ENCODE measurements at places on chromosomes 12 and 14. TPM values are rescaled to one million over a fixed set of nuclear protein-coding genes. Genes with fewer than 3 reads are reported as not detected.
A peak's percentile ranks its signal among the peaks of the same experiment; 100 is the strongest.

DNA sequence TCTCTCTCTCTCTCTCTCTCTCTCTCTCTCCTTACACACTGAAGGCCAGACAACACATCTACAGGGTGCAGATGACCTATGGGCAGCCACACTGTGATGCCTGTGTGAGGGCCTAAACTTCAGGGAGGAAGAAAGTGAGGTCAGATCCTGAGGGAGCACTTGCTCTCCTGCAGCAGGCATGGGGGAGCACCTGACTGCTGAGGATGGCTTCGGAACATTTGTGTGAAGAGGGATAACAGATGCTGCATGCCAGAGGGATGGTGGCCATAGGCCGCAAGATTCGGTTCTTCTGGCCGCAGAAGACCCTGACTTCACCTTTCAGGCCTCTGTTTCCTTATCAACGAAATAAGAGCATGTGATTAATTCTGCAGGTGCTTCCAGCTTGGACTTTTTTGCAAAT is 11.7 kb upstream of the SERPINA11 start:
- DNase-seq: no peak

DNA sequence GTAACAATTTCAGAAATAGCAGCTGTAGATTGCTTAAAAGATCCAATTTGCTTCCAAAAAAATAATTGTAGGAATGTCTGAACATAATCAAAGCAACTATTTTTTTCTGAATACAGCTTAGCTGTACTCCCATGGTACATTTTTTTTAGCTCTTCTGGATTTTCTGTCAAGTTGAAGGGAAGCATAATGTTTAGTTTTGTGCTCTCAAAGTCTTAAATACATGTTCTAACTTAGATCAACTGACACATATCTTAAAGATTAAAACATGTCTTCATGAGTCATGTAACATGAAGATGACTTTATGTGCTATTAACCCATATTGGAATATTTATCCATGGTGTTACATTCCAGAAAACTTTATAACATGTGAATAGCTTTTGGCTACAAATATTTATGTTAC is 255.7 kb downstream of the BTG1 start:
- no peak for DNase-seq

DNA sequence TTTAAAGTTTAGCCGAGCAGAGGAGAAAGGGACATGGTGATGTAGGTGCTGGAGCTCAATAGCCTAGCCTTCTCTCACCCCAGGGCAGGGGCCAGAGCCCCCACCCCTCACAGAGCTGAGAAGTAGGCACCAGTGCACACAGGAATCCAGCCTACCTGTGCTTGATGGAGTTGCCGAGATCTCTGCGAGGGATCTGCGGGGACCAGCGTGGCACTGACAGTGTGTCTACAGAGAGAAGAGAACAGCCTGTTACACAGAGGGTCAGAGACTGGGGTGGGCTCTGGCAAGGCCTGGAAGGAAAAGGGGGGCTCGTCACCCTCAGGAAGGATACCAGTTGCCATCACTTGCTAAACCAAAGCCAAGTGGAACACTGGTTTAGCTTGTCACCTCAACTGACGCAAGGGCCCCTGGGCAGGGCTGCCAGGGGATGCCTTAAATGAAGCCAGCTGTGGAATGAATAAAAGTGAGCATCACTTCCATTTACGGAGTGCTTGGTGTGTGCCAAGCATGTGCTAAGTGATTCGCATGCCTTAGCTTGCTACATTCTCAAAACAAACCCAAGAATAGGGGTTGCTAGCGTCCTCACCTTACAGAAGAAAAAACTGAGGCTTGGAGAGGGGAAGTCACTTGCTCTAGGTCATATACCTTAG is 220.8 kb upstream of the NOS1 start:
- DNase-seq: no peak

DNA sequence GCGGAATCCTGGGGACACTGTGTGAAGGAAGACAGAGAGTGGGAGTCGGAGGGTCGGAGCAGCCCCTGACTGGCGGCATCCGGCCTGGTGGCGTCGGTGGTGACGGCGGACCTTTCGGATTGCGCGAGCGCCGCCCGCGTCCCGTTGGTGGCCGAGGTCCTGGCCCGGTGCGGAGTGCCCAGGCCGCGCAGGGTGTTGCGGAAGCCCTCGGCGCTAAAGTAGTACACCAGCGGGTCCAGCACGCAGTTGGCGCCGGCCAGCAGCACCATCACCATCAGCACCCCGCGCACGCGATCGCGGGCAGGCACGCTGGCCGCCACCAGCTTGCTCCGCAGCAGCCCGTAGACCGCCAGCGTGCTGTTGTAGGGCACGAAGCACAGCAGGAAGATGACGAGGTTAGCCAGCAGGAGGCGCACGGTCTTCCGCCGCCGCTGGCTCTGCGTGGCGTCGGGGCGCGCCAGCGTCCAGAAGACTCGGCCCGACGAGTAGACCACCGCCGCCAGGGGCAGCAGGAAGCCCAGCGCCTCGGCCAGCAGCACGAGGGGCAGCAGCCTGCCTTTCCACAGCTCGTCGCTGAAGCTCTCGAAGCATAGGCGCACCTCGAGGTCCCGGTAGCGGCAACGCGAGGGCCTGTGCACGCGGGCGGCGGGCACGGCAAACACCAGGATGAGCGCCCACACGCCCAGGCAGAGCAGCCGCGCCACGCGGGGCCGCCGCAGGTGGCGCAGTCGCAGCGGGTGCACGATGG is 13.1 kb upstream of the CHD4 start:
- DNase-seq: peak; percentile 59

DNA sequence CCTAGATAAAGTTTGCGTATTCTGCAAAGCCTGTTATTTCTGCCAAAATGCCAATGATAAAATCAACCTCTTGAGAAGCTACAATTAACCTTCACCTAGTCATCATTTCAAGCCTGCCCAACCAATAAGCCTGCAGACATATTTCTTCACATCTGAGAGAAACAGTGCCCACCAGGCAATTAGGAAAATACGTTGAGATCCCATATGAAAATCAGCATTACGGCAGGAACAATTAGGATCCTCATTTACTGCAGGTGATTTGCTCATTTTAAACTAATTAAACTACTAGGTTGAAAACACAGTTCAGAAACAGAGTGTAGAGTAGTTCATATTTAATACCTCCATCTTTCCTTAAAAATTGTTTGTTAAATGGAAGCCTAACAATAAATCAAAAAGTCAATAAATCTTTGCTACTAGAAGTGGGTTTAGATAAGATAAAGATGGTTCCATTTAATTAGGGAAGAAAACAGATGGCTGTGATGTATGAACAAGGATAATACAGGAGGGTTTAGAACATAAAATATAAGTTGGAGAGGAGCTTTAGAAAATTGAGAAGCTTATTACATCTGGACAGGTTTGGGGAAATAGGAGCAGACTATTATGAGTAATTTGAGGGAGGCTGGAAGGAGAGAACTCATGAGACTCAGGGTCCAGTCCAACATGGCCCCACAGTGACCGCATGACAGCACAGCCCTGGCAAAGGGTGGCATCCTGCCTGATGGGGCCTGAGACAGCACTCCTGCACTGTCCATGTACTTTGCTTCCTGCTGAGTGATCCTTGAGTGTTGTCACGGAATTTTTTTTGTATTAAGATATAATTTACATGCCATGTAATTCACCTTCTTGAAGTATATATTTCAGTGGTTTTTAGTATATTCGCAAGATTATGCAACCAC is 26.9 kb upstream of the PYGL start:
- no peak for DNase-seq

Gene PIWIL1
- not detected for total RNA-seq

Gene ADAM20
- total RNA-seq: 0.47 TPM

Gene PPP4R4
- total RNA-seq: 0.16 TPM

Gene SLC5A8
- not detected for total RNA-seq

Gene ARHGAP9
- 243 TPM for total RNA-seq
